Activated CD4-positive, alpha-beta T cell treated with anti-CD3 and anti-CD28 coated beads, Interleukin-2, amount 10 ng/mL, durations not matched to agents 7 days and 5 days (primary cell): ENCODE measurements at places on chromosomes 3 and 15. TPM values are rescaled to one million over a fixed set of nuclear protein-coding genes. Genes with fewer than 3 reads are reported as not detected.

GRCh38 chr3:41598402-41599126, 363.3 kb downstream of the ULK4 start:
- H3K27me3 ChIP-seq, result no peaks in the 10 kb centered on the region
- peaks cover 6% of the 10 kb centered on the region for H3K4me1 ChIP-seq
- H3K36me3 ChIP-seq, result no peaks in the 10 kb centered on the region

- H3K4me3 ChIP-seq, result peak within 1 kb of the TSS; percentile 84
- H3K27me3 ChIP-seq, result no peaks in the 10 kb centered on the region
- peaks cover 37% of the 10 kb centered on the region for H3K4me1 ChIP-seq
- peak within 1 kb of the TSS; percentile 99 for H3K27ac ChIP-seq
- DNase-seq, result peak; percentile 98
Measured at GRCh38 chr3:49673715-49674496, at the start of gene APEH. TSS of gene APEH (plus strand) at chr3:49674351. CDS start at chr3:49674402, 51 bp downstream.

DNA sequence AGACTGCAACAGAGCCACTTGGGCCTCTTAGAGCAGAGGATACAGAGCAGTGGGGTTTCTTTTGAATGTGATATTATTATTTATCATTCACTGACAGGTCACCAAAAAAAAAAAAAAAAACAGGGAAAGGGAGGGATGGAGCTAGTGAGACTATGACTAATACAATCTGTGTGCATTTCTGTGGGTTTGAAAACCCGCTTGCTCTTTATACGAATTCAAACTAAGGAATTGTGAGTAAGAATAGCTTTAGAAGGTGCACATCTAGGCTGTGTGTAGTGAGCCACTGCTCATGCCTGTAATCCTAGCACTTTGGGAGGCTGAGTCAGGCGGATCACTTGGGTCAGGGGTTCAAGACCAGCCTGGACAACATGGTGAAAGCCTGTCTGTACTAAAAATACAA, 186.6 kb upstream of the MANF start:
- no peak for DNase-seq
- no peak overlapping the region for H3K27ac ChIP-seq
- H3K4me1 ChIP-seq, result peaks cover 13% of the 10 kb centered on the region
- H3K36me3 ChIP-seq, result no peaks in the 10 kb centered on the region
- H3K4me3 ChIP-seq, result no peak overlapping the region

GRCh38 chr3:33139996-33140395, 26.2 kb downstream of the CRTAP start:
- peaks cover 6% of the 10 kb centered on the region for H3K4me1 ChIP-seq

GRCh38 chr15:80114114-80114513, 38.7 kb upstream of the FAH start:
- no peaks in the 10 kb centered on the region for H3K27me3 ChIP-seq
- H3K27ac ChIP-seq, result no peak overlapping the region
- no peak for DNase-seq
- H3K36me3 ChIP-seq, result no peaks in the 10 kb centered on the region
- no peak overlapping the region for H3K4me3 ChIP-seq
- no peaks in the 10 kb centered on the region for H3K4me1 ChIP-seq

- H3K36me3 ChIP-seq, result no peaks in the 10 kb centered on the region
- peaks cover 9% of the 10 kb centered on the region for H3K4me1 ChIP-seq
- H3K27me3 ChIP-seq, result no peaks in the 10 kb centered on the region
- no peak for DNase-seq
- no peak overlapping the region for H3K4me3 ChIP-seq
Measured at GRCh38 chr15:77513226-77513625, 92.5 kb downstream of the HMG20A start.

- no peak for DNase-seq
- H3K27ac ChIP-seq, result no peak overlapping the region
- no peaks in the 10 kb centered on the region for H3K36me3 ChIP-seq
- H3K4me1 ChIP-seq, result no peaks in the 10 kb centered on the region
- no peaks in the 10 kb centered on the region for H3K27me3 ChIP-seq
- no peak overlapping the region for H3K4me3 ChIP-seq
Measured at GRCh38 chr3:89617706-89618105, 510.3 kb downstream of the EPHA3 start.

DNA sequence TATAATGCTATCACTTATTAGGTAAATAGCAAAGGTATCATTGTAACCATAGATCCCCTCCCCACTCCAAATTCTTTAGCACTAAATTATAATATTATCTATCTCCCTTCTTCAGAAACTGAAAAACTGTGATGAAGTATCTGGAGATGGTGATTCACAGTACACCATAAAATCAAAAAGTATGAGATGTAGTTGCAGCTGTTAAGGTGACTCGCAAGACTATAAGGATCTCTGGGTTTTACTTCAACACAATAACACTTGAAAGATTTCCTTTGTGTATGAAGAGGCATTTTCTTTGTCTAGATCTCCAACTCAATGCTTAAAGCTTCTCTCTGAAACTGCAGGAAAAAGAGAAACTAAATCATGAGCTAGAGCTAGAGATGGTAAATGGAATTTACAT, 46.9 kb downstream of the IFT57 start:
- no peak overlapping the region for H3K4me3 ChIP-seq
- no peak overlapping the region for H3K27ac ChIP-seq
- peaks cover 14% of the 10 kb centered on the region for H3K4me1 ChIP-seq
- DNase-seq, result no peak

- no peak for DNase-seq
- H3K27ac ChIP-seq, result no peak overlapping the region
- no peaks in the 10 kb centered on the region for H3K36me3 ChIP-seq
- H3K27me3 ChIP-seq, result peaks cover 7% of the 10 kb centered on the region
Measured at GRCh38 chr3:167992381-167992780, 103.3 kb downstream of the GOLIM4 start.

GRCh38 chr3:112761062-112761638, 85.5 kb downstream of the CD200R1L start:
- no peak for DNase-seq
- peaks cover 8% of the 10 kb centered on the region for H3K4me1 ChIP-seq
- H3K4me3 ChIP-seq, result no peak overlapping the region
- H3K36me3 ChIP-seq, result peaks cover 2% of the 10 kb centered on the region

GRCh38 chr3:107884719-107885460, 205.9 kb downstream of the CD47 start:
- no peaks in the 10 kb centered on the region for H3K27me3 ChIP-seq
- H3K27ac ChIP-seq, result no peak overlapping the region
- H3K36me3 ChIP-seq, result no peaks in the 10 kb centered on the region
- no peak overlapping the region for H3K4me3 ChIP-seq
- H3K4me1 ChIP-seq, result no peaks in the 10 kb centered on the region

- H3K27me3 ChIP-seq, result peaks cover 4% of the 10 kb centered on the region
- no peak overlapping the region for H3K4me3 ChIP-seq
- H3K27ac ChIP-seq, result no peak overlapping the region
- no peaks in the 10 kb centered on the region for H3K4me1 ChIP-seq
- no peak for DNase-seq
Measured at GRCh38 chr3:193389335-193389734, 10.8 kb upstream of the ATP13A5 start.

- no peaks in the 10 kb centered on the region for H3K36me3 ChIP-seq
- H3K4me3 ChIP-seq, result no peak overlapping the region
- no peak for DNase-seq
- peaks cover 5% of the 10 kb centered on the region for H3K4me1 ChIP-seq
- H3K27me3 ChIP-seq, result no peaks in the 10 kb centered on the region
- H3K27ac ChIP-seq, result no peak overlapping the region
Measured at GRCh38 chr3:17642474-17642873, 100.0 kb downstream of the TBC1D5 start.

GRCh38 chr3:77513542-77513941, 473.6 kb downstream of the ROBO2 start:
- no peaks in the 10 kb centered on the region for H3K4me1 ChIP-seq
- no peaks in the 10 kb centered on the region for H3K27me3 ChIP-seq
- no peak overlapping the region for H3K4me3 ChIP-seq
- no peaks in the 10 kb centered on the region for H3K36me3 ChIP-seq
- H3K27ac ChIP-seq, result no peak overlapping the region

GRCh38 chr3:189781415-189781814, 150.2 kb downstream of the TP63 start:
- no peak overlapping the region for H3K4me3 ChIP-seq
- no peak for DNase-seq
- H3K27me3 ChIP-seq, result no peaks in the 10 kb centered on the region
- H3K27ac ChIP-seq, result no peak overlapping the region
- H3K4me1 ChIP-seq, result no peaks in the 10 kb centered on the region

DNA sequence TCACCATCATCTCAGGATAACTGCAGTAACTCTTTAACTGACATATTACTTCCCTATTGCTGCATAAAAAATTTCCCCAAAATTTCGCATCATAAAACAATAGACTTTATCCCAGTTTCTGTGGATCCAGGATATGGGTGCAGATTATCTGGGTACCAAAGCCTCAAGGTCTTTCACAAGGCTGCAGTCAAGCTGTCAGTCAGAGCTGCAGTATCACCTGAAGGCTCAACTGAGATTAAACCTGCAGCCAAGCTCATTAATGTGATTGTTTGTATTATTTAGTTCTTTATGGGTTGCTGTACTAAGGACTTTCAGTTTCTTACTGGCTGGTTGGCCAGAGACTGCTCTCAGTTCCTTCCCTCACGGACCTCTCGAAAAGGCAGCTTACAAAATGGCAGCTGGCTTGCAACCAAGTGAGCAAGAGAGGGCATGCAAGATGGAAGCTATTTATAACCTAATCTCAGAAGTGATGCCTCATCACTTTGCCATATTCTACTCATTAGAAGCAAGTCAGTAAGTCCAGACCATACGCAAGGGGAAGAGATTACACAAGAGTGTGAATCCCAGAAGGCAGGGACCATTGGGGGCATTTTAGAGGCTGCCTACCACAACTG, 54.9 kb downstream of the DCUN1D1 start:
- peaks cover 45% of the 10 kb centered on the region for H3K36me3 ChIP-seq
- no peak for DNase-seq
- H3K27me3 ChIP-seq, result no peaks in the 10 kb centered on the region
- no peak overlapping the region for H3K4me3 ChIP-seq

DNA sequence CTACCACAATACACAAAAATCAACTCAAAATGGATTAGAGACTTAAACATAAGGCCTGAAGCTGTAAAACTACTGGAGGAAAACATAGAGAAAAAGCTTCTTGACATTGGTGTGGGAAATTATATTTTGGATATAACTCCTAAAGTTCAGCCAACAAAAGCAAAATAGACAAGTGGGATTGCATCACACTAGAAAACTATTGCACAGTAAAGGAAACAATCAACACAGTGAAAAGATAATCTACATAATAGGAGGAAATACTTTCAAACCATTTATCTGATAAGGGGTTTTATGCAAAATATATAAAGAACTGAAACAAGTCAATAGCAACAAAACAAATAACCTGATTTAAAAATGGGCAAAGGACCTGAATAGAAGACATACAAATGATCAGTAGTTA, 37.6 kb upstream of the TP63 start:
- no peak for DNase-seq
- H3K27ac ChIP-seq, result no peak overlapping the region
- no peaks in the 10 kb centered on the region for H3K27me3 ChIP-seq
- H3K36me3 ChIP-seq, result no peaks in the 10 kb centered on the region
- H3K4me1 ChIP-seq, result no peaks in the 10 kb centered on the region
- H3K4me3 ChIP-seq, result no peak overlapping the region

OR5H6 gene
- not detected for total RNA-seq

RASGRP1 gene
- 185 TPM for total RNA-seq

SYNPR gene
- total RNA-seq, result not detected

DAZL gene
- not detected for total RNA-seq

CYP19A1 gene
- not detected for total RNA-seq
